ENCODE measurements at places on chromosomes 12 and 14.

- no peak for DNase-seq
Measured at GRCh38 chr14:26282578-26282977, 315.3 kb downstream of the NOVA1 start.

GRCh38 chr12:52634266-52635056 is 16.1 kb upstream of the KRT73 start:
- no peak for DNase-seq

GRCh38 chr12:123530668-123531067 is 2.9 kb downstream of the RILPL1 start:
- DNase-seq: no peak

DNA sequence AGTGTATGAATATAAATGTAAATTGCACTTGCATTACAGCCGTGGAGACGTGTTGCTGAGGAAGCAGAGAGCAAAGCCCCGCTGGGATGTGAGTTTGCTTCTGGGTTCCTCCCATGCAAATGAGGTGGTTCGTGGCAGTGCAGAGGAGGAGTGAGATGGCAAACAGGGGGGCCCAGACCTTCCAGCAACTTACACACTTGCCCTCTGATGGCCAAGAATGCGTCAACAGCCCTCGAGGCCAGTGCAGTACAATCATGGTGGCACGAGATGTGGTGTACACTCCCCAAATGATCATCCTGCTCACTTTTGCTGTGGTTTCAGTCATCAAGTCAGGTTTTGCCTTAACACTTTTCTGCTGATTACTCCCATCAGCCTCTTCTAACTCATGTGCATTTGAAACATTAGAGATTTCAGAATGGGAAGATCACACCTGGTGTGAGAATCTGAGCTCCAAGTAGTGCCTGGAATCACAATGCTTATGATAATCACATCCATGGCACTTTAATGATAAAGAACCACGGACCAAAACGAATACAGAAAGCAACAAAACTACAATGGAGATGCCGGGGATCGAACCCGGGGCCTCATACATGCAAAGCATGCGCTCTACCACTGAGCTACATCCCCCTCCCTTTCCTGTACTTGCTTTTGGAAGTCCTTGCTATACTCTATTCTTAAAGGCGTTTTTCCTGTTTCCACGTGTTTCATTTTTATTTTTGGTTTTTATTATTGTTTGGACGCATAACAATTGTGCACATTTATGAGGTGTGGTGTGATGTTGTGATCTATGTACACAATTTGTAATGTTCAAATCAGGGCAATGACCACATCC is 7.0 kb upstream of the UBC start:
- DNase-seq: peak; percentile 67

DNA sequence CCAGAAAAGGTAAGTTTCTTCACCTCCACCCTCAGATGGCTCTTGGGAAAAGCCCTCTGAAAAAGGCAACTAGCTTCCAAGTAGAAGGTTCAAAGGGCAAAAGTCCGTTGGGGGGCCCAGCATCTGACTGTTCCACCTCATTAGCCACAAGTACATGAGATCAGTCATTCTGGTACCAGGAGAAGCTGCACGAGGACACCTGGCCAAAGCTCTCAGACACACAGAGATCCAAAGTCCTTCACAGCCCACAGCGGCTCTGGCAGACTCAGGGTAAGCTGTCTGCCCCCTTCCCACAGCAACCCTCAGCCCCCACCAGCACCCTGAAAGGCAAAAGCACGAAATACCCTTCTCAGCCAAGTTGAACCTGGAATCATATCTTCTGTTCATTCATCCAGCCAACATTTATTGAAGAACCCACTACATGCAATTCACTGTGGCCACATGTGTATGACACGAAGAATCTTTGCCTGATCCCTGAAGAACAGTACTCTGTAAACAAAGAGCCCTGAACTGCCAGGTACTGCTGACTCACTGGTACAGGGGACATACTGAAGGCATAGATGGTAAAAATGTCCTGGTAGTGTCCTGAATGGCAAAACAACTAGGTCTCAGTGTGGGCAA is 19.0 kb downstream of the SLC7A7 start:
- no peak for DNase-seq

DNA sequence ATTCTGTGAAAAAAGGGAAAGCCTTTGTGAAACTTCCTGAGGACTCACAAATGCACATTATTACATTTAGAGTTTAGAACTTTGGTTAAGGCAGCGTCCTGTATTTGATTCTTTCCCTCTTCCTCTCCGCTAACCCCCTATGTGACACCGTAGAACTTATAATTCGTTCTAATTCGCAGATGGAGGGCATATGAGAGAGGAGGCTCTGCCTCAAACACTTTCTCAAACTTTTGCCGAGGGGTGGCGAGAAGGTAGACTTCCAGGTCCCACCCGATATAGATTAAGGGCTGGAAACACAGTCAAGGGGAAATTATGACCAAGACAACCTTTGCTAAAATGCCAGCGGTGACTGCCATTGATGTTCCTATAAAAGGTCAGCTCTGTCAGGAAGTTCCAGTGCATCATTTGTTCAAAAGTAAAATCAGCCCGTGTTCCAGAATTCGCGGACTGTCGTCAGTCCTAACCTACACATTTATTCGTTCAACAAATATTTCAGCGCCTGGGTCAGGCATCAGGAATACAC is 904 bp upstream of the PAPOLA start:
- DNase-seq: peak; percentile 38

- no peak for DNase-seq
Measured at GRCh38 chr12:48917857-48918537, 7.3 kb downstream of the FKBP11 start.

- DNase-seq: no peak
Measured at GRCh38 chr12:109439181-109439580, 37.9 kb downstream of the KCTD10 start.

DNA sequence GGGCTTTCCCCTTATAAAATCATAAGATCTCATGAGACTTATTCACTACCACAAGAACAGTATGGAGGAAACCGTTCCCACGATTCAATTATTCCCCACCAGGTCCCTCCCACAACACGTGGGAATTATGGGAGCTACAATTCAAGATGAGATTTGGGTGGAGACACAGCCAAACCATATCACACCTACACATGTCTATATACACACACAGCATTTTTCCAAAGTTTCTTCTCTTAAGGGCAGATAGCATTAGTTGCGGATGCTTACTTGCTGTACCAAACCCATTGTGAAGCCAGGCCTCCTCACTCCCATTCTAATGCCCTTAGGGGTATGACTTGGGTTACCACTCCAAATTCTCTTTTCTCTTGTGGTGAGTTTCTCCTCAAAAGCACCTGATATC is 104.1 kb upstream of the RAP1B start:
- no peak for DNase-seq

DNA sequence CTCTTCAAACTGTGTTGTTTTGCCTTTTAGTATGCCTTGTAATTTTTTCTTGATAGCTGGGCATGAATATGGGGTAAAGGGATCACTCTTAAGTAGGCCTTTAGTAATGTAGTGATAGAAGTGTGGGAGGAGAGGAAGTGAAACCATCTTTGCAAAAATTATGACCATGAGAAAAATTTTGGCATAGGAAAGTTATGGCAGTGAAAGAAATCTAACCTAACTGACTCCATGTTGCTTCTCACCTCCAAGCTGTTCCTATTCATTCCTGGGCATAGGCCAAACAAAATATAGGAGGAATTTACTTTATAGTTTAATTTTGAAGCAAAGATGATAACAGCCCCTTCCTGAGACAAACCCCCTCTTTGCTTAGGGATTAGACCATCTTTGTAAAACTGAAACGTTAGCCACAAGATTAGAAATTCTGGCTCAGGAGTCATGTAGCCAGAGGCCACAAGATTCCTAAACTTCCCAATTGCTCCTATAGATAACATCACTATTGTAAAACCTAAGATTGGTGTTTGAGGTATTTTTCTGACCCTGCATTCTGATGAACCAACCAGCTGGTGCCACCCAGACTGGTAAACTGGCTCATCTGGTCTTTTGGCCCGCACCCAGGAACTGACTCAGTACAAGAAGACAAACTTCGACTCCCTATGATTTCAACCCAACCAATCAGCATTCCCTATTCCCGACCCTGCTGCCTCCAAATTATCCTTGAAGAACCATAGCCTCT is 45.8 kb downstream of the CRADD start:
- no peak for DNase-seq

DNA sequence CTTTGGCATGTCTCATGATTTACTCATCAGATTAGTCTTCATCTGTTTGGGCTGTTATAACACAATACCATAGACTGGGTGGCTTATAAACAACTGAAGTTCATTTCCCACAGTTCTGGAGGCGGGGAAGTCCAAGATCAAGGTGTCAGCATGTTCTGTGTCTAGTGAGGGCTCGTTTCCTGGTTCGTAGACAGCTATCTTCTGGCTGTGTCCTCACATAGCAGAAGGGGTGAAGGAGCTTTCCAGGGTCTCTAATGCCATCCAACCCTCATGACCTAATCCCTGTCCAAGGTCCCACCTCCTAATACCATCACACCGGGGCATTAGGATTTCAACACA is 30.8 kb upstream of the NRDE2 start:
- no peak for DNase-seq

GRCh38 chr12:57474430-57474829 is 5.2 kb downstream of the ARHGAP9 start:
- no peak for DNase-seq

GRCh38 chr14:65833267-65833880 is 420.8 kb downstream of the FUT8 start:
- DNase-seq: no peak

DNA sequence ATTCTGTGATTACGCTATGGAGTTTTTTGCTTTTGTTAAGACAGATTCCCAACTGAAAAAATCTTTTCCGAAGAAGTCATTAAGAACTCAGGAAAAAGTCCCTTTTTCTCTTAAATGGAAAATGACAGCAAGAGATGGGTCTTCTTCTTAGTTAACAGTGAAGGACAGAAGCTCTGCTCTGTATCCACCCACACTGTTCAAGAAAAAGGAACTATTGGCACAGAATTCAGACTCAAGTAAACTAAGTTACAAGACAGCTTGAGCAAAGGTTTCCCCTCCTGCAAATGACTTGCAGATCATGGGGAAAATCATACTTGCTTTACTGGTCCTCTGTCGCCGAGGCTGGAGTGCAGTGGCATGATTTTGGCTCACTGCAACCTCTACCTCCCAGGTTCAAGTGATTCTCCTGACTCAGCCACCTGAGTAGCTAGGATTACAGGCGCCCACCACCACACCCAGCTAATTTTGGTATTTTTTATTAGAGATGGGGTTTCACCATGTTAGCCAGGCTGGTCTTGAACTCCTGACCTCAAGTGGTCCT is 137.1 kb upstream of the AEBP2 start:
- DNase-seq: no peak

DNA sequence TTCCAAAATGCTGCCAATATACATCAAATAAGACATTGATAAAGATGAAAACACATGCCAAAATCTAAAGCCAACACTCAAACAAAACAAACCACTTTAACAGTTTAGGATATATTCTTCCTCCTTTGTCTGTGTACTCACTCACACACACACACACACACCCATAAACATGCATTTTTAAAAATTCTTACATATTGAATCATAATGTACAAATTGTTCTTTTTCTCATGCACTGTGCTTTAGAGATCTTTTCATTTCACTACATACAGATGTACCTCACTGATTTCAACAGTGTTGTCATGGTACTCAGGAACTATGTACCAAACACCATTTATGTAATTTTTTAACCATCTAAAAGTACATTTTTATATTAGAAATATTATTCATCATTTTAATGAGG is 9.5 kb upstream of the RERG start:
- DNase-seq: no peak

DNA sequence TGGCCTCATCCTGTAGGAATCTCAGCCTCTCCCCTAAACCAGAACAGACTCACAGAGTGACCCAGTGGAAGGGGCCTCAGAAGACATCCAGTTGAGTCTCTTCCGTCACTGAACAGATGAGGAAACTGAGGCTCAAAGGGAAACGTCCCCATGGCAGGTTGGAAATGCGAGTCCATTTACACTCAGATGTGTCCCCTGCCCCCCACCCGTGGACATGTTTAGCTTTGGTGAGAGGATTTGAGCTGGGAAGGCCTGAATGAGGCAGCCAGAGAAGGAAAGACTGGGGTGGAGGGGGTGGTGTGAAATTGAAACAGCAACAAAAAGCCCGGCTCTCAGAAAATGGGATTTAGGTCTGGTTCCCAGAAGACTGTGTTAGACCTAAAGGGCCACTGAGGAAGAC is 1.7 kb downstream of the FAIM2 start:
- no peak for DNase-seq

GRCh38 chr12:5947006-5947405 is 1.9 kb upstream of the ANO2 start:
- DNase-seq: no peak

DNA sequence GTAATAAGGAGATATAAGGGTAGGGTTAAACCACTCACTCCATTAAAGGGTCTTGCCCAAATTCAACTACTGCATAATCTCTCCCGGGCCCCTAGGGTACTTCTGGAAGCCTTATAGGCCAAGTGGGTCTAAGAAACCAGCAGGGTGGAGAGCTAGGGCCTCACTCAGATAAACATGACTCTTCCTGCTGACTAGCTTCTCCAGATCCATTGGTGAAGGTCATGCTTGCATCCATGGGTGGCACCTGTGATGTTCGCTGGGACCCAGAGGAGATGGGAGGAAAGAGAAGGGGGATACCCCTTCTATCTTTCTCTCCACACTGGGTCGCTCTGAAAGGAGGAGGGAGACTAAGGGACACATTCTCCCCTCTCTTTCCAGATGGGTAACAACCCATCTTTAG is 36.1 kb upstream of the HIGD1C start:
- DNase-seq: no peak

- no peak for DNase-seq
Measured at GRCh38 chr12:113958108-113958507, 8.0 kb downstream of the RBM19 start.

DNA sequence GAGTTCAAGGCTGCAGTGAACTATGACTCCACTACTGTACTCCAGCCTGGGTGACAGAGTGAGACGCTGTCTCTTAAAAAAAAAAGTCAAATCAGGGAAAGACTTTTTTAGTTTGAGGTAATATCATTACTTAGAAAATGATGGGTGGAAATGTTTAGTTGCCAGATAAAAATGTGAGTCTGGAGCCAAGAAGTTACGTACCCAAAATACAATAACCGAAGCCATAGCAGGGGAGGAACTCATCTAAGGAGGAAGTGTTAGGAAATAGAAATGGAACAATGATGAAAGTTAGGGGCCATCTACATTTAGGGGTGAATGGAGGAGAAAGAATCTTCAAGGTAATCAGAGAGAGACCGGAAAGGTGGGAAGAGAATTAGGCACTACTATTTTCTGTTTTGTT is 98.8 kb downstream of the DACT1 start:
- no peak for DNase-seq

DNA sequence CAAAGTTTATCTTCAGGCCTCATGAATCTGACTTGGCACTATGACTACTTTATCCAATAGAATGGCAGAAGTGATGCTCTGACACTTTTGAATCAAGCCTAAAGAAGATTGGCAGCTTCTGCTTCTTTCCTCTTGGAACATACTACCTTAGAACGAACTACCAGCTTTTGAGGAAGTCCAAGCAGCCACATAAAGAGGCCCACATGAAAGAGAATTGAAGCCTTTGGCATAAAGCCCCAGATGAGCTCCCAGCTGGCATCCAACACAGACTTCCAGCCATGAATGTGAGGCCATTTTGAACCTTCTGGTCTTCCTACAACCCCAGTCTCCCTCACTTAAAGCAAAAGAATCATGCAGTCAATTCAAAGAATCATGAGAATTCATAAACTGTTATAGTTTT is 65.8 kb downstream of the EEA1 start:
- no peak for DNase-seq

Data from GM13976 (cell line).